ENCODE measurements at places on chromosomes 3 and 15.

DNA sequence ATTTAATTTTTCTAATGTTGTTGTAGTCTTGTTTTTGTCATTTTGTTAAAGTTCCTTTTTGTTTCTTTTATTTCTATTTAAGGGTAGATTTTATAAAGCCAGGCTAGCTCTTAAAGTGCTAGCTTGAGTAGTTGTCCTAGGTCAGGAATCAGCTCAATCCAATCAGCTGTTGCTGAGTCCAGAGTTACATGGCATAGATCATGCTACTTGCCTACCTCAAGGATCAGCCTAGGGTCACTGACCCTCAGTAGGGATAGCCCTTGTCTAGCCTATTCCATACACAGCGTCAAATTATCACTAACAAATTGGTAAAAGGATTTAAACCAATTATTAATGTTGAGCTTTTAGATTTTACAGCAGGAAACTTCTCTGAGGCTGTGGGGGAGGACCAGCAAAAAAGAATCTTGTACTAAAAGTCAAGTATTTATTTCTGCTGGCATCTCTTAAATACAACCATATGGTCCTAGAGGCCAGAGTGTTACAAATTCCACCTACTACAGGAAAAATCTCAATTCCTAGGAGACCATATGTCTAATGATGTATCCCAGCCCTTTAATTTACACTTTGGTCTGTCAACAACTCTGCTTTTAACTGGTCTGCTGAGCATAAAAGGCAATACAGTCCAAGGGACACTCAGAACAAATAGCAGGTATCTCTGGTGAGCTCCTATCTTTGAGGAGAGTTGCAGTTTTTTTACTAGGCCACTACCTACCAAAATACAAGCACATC lies 138.3 kb upstream of the PTPRG start:
- DNase-seq = no peak

DNA sequence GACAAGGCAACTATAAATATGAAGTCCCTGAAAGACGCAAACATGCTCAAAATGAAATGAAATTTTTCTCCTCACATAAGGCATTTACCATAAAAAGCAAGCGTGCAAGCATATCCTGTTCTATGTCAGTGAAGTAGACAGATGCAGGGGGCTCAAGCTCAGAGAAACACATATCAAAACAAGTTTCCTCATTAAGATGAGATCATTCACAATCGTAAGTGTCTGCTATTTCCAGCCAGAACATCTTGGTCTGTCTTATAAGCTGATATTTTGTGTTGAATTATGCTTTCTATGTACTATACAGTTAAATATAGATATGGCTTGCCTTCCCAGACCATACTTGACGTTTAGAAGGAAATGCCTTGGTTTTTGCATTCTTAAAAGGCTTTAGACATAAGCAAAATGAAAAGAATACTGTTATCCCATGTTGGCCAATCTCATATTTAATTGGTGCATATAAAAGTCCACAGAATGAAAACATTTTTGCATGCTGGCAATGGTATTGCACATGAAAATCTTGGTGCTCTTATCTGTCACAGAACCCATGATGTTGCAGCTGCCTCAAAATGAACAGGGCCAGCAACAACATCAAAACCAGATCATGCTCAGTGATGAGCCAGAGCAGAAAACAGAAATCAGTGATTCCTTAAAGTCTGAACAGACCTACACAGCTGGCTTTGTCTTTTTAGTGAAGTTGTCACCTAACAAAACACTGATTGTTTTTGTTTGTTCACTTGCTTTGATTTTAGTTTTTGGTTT lies 65.4 kb downstream of the SIDT1 start:
- DNase-seq = no peak

DNA sequence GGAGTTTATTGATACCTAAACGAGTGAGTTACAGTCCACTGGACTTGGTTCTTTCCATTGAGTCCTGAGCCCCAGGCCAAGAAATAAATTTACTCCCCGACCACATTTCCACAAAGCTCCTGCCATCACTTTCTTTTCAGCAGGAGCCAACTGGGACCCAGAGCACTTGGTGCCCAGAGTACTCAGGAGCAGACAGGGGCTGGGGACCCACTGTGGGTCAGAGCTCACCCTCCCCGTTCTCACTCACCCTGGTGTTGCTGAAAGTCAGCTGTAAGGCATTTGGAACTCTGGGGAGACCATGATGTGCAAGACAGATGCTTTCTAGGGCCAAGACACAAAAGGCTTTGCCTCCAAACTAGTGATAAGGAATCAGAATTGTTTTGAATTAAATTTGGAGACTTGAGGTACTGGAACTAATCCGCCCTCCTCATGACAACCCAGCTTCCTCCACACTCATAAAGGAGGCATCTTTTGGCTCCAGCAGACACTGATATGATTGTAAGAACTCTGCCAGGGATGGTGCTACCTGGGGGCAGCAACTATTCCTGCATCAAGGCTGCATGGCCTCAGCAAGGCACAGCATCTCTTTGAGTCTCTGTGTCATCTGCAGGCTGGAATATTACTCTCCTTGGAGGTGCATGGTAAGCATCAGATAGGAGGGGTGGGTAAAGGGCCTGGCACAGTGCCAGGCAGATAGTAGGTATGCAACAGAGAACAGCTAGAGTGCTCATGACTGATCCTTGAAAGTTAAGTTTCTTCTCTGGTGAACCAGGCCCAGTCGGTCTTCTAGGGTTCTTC lies 7.3 kb upstream of the CAMK1 start:
- no peak for DNase-seq

DNA sequence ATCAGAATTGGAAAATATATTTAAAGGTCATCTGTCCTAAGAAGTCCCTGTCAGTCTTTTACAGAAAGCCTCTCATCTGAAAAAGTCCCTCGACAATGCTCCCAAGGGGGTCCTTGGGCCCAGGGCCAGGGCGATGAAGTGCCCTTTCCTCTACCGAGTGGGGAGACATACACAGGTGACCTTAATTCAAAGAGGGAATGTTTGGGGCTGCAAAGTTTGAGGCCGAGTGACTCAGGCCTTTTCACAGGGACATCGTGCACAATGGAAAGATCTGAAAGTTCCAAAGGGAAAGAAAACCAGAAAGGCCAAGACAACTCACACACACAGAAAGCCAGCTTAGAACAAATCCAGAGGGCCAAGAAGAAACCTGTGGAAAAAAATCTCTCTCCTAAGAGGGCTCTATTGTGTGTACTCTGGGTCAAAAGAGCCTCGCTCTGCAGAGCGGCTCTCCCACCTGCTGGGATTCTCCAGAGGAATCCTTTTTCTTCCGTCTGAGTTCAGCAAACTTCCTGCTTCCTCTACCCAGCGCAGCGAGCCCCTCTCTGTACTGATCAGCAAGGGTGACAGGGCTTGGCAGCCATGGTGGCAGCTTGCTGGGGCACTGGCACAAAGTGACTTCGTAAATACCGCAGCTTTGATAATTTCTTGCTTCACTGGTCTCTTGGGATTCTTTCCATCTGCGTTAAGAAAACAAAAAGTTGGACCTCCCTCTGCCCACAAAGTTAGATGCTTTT lies 259.1 kb downstream of the OPA1 start:
- DNase-seq = no peak

DNA sequence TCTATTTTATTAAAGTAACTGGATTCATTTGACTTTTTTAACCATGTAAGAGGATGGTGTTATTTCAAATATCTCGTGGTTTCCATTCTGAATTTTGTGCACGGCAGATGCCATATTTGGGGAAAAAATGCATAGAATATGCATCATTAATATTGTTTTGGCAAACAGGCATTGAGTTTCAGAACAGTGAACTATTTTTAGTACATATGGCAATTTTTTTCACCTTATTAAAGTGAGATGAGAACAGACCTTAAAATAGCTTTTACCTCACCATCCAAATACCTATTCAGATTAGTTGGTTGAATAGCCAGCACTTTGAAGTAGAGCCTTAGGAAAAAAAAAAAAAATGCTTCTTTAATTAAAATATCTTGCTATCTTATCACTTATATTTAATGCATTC lies 117.3 kb upstream of the FLNB start:
- DNase-seq = no peak
